Adipose tissue (tissue), 3 donors: ENCODE measurements at places on chromosomes 11 and 22. TPM values are rescaled to one million over a fixed set of nuclear protein-coding genes. Genes with fewer than 3 reads are reported as not detected.

The SC5D gene
- 18.0 TPM for polyA plus RNA-seq

The P2RX6 gene
- 0.17 TPM for polyA plus RNA-seq

The CBLIF gene
- polyA plus RNA-seq, result 2.1 TPM

The TMEM184B gene
- 14.0 TPM for polyA plus RNA-seq

The SCGB2A2 gene
- not detected for polyA plus RNA-seq

The WEE1 gene
- 4.3 TPM for polyA plus RNA-seq

The CASP1 gene
- polyA plus RNA-seq, result 24.5 TPM

The TIMP3 gene
- polyA plus RNA-seq, result 46.5 TPM

The LRRC10B gene
- 1.3 TPM for polyA plus RNA-seq

The RTN4R gene
- polyA plus RNA-seq, result 7.2 TPM

The PRODH gene
- 2.6 TPM for polyA plus RNA-seq

The TCN1 gene
- 0.79 TPM for polyA plus RNA-seq

The DCPS gene
- 13.5 TPM for polyA plus RNA-seq

The GSTT4 gene
- not detected for polyA plus RNA-seq

The TREH gene
- 0.54 TPM for polyA plus RNA-seq

The TPH1 gene
- polyA plus RNA-seq, result 0.06 TPM

The OR4C12 gene
- polyA plus RNA-seq, result not detected

The SAC3D1 gene
- 10.7 TPM for polyA plus RNA-seq

The FJX1 gene
- 32.2 TPM for polyA plus RNA-seq

The F2 gene
- polyA plus RNA-seq, result not detected

The LRRC74B gene
- not detected for polyA plus RNA-seq

The IL17REL gene
- polyA plus RNA-seq, result 0.03 TPM

The OTOG gene
- not detected for polyA plus RNA-seq

The CRACR2B gene
- 174 TPM for polyA plus RNA-seq

The C11orf65 gene
- polyA plus RNA-seq, result 0.64 TPM
